DMS79 (cell line): ENCODE measurements at places on chromosomes 16 and 17.

DNA sequence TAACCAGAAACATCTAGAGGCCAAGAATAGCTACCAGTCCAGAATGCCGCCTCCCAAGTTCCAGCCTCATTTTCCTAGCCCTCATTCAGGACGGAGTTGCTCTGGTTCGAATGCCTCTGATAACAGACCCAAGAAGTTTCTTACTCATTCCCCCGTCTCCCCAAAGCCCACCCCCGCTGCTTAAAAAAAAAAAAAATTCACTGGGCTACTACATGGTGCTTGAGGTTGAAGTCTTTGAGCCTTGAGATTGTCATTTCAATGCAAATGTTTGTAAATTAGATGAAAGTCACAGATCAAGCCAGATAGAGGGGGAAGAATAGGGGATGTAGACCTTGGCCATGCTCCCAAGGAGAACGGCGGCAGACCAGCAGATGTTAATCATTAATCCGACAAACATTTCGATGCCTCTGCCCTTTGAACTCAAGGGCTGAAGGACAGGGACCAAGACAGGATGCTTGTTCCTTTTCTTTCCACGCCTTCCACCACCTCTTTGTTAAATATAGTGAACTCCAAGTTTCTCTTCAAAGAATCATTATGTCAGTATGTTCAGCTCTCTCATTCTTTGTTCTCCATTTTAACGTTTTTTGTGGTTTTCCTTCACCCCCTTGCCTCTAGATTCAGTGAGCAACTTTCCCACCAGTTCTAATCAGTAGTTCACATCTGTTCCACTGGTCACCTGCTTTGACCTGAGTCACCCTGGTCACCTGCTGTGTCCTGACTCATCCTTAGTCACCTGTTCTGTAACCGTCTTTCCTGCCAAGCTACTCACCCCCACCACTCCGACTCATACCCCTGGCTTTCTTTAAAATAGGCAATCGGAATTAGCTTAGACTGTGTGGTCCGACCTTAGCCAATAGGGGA is 190.3 kb downstream of the CPPED1 start:
- DNase-seq = no peak

GRCh38 chr16:230949-231348 is 1.7 kb upstream of the LUC7L start:
- DNase-seq = no peak

- DNase-seq = no peak
These were observed 53.9 kb upstream of the CHMP6 start for GRCh38 chr17:80937462-80938381.

DNA sequence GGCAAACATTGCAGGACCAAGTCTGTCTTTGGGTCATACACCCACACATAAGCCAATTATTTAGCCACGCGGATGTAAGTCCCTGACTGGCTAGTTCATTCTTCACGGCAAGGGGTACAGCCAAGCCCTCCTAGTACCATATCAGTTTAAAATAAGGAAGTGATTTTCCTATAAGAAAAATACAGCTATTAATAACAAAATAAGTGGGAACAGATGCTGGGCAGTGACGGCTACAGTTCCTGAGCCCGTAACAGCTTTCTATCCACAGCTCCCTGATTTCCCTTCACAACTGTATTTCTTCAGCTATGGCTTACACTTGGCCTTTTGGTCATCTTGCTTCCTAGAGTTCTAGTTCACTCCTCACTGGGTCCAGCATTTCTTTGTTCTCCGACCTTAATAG is 542.4 kb upstream of the C16orf82 start:
- DNase-seq = no peak

DNA sequence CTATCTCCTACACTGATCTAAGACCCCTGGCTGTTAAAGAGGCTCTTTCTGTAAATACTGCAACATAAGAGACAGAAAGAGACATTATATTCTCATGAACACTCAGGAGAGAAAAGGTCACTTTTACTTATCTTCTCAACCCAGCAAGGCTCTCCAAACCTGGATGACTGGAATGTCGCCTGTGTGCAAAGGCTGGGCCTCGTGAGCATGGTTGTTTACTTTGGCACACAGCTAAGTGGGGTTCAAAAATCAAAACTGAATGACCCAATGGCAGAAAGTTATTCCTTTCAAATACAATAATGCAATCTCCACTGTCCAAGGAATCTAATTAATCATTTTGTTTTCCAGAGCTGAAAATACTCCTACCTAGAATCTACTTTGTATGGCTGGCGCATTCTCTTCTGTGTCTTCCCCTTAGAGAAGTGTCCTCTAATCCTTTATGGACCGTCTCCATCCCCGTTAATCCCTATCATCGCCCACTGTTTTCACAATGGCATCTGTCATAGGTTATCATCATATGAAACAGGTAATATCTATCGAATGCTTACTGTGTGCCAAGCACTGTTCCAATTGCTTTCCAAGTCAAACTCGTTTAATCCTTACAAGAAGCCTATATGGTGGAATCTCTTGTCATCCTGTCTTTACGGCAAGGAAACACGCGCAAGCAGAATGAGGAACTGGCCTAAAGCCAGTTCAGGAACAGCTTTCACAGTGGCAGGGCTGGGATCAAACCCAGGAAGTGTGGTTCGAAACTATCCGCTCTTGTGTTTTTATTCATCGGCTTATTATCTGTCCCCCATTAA is 1.3 kb downstream of the SLX4 start:
- DNase-seq = no peak

DNA sequence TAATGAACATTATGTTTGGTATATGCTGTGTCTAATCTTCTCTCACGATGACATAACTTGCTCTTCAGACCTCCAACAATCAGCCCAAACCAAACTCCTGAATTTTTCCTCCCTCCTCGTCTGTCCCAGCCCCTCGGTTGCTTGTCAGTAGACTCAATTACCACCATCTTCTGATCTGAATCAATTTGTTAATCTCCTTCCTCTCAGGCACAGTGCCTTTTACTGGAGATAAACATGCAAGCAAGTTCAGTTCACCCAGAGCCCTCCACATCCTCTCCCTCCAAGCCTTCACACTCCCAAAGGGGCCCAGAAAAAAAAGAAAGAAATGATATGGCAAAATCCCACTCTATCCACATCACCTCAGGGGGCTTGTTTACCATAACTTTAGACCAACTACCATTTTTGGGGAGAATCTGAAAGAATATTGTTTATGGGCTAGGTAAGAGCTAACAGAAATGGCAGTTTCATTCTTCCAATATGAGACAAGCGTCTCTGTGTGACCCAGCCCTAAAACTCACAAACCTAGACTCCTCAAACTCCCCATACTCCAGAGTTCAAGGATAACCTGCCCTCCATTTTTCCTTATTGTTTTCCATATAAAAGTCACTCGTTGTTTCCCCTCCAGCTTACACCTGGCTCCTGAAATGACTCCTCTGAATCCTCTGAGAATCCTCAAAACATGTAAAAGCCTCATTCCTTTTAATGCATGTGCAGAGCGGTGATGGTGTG is 1.5 kb downstream of the TEX2 start:
- DNase-seq = no peak

- DNase-seq = no peak
These were observed 1.8 kb downstream of the MYH10 start for GRCh38 chr17:8628609-8629169.

DNA sequence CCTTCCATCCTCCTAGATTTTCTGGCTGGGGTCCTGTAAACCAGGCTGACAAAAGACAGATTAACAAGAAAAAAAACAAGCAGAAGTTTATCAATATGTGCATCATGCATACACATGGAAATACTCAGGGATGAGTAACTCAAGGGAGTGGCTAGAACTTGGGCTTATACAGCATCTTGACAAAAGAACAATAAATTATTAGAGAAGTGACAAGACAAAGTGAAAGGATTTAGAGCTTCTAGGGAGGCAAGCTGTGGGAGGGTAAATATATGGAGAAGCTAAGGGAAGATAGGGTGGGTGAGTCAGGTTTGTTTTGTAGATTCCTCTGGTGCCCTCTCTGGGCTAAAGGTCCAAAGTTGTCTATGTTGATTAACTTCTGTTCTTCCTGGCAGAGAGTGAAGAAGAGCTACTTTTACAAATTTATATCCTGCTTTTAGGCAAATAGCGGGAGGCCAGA is 48.0 kb upstream of the NDRG4 start:
- no peak for DNase-seq

- DNase-seq = no peak
These were observed 113.3 kb downstream of the IRF8 start for GRCh38 chr16:86012221-86012620.

DNA sequence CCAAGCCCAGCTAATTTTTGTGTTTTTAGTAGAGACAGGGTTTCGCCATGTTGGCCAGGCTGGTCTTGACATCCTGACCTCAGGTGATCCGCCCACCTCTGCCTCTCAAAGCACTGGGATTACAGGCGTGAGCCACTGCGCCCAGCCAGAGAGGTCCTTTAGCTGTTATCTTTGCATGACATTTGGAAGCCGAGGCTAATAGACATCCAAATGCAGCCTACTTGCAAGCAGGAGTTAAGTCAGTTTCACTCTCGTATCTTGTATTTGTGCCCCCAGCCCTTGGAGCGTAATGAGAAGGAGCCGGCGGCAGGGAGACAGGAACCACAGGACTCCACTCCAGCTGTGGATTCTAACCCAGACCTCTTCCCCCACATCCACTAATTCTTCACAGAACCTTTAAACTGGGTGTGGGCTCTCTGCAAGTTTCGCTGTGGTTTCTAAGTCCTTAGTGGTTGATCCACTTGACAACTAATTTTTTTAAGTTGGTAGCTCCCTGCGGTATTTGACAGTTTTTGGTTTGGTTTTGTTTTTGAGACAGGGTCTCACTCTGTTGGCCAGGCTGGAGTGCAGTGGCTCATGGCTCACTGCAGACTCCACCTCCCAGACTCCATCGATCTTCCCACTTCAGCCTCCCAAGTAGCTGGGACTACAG is 3.1 kb upstream of the CYTH1 start:
- no peak for DNase-seq

- no peak for DNase-seq
These were observed 173.7 kb downstream of the SOX9 start for GRCh38 chr17:72294487-72294893.

- DNase-seq = no peak
These were observed 3.5 kb upstream of the PRR14 start for GRCh38 chr16:30647274-30647571.
